ENCODE measurements at places on chromosomes 4 and X. TPM values are rescaled to one million over a fixed set of nuclear protein-coding genes. Genes with fewer than 3 reads are reported as not detected.

Gene PCYT1B
- total RNA-seq: 0.05 TPM

Gene TRIM61
- 1.1 TPM for total RNA-seq

Gene SH3RF1
- total RNA-seq: 0.53 TPM

Gene UGT8
- total RNA-seq: not detected

Gene RWDD4
- 9.3 TPM for total RNA-seq

Gene MTNR1A
- not detected for total RNA-seq

Gene MRFAP1L1
- 124 TPM for total RNA-seq

Gene KLB
- not detected for total RNA-seq

Gene MAGEE1
- 10.7 TPM for total RNA-seq

Gene ASB9
- total RNA-seq: 0.86 TPM

Gene TEX13B
- not detected for total RNA-seq

Gene PAGE5
- not detected for total RNA-seq

Gene BEX1
- total RNA-seq: not detected

Gene NRK
- not detected for total RNA-seq

Gene ADGRL3
- not detected for total RNA-seq

Gene CNKSR2
- 14.3 TPM for total RNA-seq

Gene RAP2C
- total RNA-seq: 21.4 TPM

Gene MAGIX
- total RNA-seq: 2.6 TPM

Gene CTAG1A
- not detected for total RNA-seq

Gene SRPX
- total RNA-seq: not detected

Gene AFP
- not detected for total RNA-seq

Gene SLC38A5
- 17.3 TPM for total RNA-seq

Gene MAGEA2B
- not detected for total RNA-seq

Gene TLR3
- total RNA-seq: 1.3 TPM

Gene NSUN7
- not detected for total RNA-seq

Gene GAGE1
- not detected for total RNA-seq

Gene ARHGEF6
- total RNA-seq: 66.1 TPM

Gene CLNK
- total RNA-seq: 0.13 TPM

Gene DOK7
- total RNA-seq: not detected

Gene STIM2
- total RNA-seq: 74.5 TPM

Gene SPACA5
- 0.59 TPM for total RNA-seq

Gene GRPR
- total RNA-seq: not detected
